ENCODE measurements at places on chromosomes 4 and X.
A peak's percentile ranks its signal among the peaks of the same experiment; 100 is the strongest.

DNA sequence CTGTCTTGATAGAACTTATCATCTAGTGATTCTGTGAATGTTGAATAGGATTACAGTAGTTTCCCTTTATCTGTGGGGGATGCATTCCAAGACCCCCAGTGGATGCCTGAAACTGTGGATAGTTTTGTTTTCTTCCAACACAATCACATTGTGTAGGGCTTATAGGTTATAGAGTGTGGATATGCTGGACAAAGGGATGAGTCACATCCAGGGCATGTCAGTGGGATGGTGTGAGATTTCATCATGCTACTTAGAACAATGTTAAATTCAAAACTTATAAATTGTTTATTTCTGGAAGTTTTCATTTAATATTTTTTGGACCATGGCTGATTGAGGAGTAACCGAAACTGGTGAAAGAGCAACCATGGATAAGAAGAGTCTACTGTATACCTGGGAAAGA is 432.3 kb upstream of the ATOH1 start:
- no peak for DNase-seq

- DNase-seq = no peak
These were observed 60.3 kb downstream of the DLG3 start for GRCh38 chrX:70504772-70505450.

DNA sequence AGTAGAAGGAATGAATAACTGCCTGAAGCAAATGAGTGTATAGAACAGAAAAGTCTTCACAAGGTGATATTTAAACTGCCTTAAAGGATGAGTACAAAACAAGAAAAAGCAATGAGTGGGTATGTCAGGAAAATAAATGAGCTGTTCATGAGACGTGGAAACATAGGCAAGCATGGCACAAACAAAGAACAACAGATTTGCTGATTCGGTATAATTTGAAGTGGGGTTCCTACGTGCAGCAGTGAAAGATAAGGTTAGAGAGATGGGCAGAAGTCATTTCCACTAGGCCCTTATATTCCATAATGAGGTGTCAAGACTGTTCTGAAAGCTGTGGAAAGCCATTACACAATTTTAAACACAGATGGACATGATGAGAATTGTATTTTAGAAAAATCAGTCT is 506.6 kb downstream of the KLHL13 start:
- no peak for DNase-seq

- peak; percentile 5 for DNase-seq
These were observed 1176.7 kb downstream of the NLGN4X start for GRCh38 chrX:5051831-5052491.

GRCh38 chrX:40573763-40574162 is 7.0 kb upstream of the ATP6AP2 start:
- no peak for DNase-seq

- DNase-seq = no peak
These were observed 103.0 kb upstream of the ENPP6 start for GRCh38 chr4:184320631-184321030.

- no peak for DNase-seq
These were observed 23.4 kb upstream of the SEC24B start for GRCh38 chr4:109410226-109410625.

GRCh38 chr4:155899891-155900290 is 3.6 kb upstream of the TDO2 start:
- no peak for DNase-seq

DNA sequence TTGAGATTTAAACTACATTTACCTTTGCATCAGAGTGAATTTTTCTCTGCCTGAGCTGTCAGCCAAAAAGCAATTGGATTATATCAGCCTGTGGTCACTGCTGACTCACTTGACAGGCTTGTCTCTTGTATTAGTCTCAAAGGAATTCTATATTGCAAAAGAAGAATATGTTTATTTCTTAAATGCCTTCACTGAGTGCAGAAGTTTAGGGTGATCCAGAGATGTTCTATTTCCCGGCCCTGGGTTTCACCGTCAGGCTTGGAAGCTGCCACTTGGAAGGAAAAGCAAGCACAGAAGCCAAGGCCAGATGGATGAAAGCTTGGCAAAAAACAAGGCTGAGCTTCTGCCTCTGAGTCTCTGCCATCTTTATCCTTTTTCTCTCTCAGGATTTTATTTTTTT is 80.9 kb downstream of the FAM114A1 start:
- DNase-seq = no peak

DNA sequence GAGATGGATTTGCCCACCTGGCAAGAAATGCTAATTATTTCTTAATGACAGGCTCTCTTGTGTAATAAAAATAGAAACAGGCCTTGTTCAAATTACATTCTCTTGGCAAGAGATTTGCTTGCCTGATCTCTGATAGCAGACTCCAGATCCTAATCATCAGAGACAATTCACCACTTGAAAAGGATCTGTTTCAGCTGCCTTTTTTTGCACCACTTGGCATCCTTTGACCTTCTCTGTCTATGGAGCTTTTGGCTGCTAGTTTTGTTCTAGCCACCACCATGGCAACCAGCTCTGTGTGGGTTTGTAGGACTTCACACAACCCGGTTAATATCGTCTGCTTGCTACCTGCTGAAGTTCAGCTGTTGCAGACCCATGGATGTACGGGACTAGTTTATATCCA is 241.1 kb upstream of the TLL1 start:
- DNase-seq = no peak

DNA sequence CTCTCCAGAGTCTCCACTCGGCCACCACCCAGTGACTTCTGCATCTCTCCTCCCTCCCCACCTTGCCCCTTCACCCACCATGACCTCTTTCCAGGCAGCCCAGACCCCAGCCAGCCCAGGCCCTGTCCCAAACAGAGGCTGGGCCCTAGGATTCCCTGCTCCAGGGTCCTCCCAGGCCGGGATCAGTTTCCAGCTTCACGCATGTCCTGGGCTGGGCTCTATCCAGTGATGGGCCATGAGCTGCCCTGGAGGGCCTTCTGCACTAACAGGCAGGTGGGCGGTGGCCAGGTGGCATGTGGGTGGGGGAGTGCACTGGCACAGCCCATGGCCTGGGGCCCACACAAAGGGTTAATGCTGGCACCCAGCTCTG is 20.4 kb upstream of the ADD1 start:
- no peak for DNase-seq

- DNase-seq = no peak
These were observed 13.6 kb downstream of the C4orf36 start for GRCh38 chr4:86878640-86879039.

DNA sequence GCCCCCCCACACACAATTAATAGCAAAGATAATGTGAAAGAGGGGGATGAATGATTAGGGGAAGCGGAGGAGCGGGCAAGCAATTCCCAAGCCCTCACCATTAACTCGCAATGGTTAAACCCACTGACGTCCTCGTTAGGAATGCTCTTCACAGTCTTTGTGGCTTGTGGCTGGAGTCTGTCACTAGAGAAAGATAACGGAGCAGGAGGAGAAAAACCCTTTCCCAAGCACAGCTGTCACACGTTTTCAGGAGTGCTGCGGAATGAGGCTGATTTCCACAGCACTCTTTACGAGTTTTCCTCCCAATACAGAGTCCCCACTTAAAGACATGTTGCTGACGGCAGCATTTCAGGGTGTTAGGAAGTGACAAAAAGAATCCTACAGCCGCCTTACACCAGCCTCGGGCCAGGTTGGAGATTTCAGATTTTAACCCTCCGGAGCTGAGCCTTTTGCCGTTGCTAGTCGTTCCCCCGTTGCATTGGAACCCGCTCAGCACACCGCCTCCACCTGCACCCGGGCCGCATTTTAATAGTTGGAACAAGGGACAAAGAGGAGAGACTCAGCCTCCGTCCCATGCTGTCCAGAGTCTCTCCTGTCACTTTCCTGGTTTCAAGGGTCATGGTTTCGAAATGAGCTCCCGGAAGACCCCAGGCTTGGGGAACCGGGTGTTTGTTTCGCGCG is 92.2 kb downstream of the GEMIN8 start:
- peak; percentile 30 for DNase-seq

GRCh38 chrX:7941390-7942042 is 14.3 kb upstream of the PNPLA4 start:
- no peak for DNase-seq

- DNase-seq = no peak
These were observed 344.2 kb downstream of the CBLL2 start for GRCh38 chrX:22616867-22617266.

- DNase-seq = no peak
These were observed 205.7 kb upstream of the BCOR start for GRCh38 chrX:40303256-40304077.

- no peak for DNase-seq
These were observed 21.9 kb downstream of the POU3F4 start for GRCh38 chrX:83529950-83530349.

DNA sequence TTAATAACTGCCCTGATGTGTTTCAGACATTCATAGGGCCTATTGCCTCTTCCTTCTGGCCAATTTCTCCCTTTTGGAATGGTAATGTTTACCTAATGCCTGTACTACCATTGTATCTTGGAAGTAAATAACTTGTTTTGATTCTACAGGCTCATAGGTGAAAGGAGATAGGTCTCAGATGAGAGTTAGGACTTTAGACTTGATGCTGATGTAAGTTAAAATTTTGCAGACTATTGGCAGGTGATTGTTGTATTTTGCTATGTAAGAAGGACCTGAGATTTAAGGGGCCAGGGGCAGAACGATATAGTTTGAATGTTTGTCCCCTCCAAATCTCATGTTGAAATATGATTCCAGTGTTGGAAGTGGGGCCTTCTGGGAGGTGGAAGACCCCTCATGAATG is 215.5 kb downstream of the SLC39A8 start:
- no peak for DNase-seq

- no peak for DNase-seq
These were observed 36.1 kb downstream of the ZNF41 start for GRCh38 chrX:47446971-47447370.

DNA sequence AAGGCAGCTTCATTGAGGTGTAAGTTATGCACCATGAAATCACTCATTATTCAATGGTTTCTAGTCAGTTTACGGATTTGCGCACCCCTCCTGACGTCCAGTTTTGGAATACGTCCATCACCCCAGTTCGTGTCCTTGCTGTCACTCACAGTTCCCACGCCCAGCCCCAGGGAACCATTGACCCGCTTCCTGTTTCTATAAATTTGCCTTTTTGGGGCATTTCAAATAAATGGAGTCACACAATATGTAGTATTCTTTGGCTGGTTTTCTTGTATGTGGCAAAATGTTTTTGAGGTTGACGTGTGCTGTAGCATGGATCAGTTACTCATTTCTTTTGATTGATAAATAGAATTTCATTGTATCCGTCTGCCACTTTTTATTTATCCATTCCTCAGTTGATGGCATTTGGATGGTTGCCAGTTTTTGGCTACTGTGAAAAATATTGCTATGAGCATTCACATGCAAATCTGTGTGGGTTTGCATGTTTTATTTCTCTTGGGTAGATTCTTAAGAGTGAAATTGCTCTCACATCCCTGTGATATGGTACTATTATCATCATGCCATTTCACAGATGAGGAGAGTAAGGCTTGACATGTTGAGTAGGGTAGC is 18.4 kb upstream of the SORCS2 start:
- no peak for DNase-seq

- DNase-seq = no peak
These were observed 75.1 kb upstream of the MCF2 start for GRCh38 chrX:139783030-139783429.

GRCh38 chr4:146927695-146928094 is 18.0 kb downstream of the TTC29 start:
- DNase-seq = no peak

GRCh38 chr4:60396341-60397049 is 803.6 kb upstream of the ADGRL3 start:
- DNase-seq = no peak

GRCh38 chr4:162164906-162165510 is 1.2 kb upstream of the FSTL5 start:
- no peak for DNase-seq

- no peak for DNase-seq
These were observed 120.6 kb upstream of the TBC1D9 start for GRCh38 chr4:140876615-140877364.

DNA sequence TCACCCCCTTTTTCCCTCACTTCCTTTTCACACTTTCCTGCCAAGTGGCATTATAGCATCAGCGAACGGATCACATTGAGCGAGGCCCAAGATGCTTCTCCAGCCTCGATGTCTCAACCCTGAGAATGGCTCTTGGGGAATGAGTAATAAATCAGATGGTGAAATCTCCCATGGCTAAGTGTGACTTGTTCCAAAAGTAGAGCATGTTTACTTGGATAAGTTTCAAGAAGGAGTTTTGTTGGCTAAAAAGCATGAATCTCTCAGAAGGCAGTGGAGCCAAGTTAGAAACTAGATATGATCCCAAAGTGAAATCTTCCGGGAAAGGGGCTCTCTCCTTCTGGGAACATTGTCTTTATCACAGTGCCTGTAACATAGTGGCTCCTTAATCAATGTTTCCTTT is 316.3 kb downstream of the CAMK2D start:
- DNase-seq = no peak

GRCh38 chrX:40299641-40300046 is 201.9 kb upstream of the BCOR start:
- no peak for DNase-seq

DNA sequence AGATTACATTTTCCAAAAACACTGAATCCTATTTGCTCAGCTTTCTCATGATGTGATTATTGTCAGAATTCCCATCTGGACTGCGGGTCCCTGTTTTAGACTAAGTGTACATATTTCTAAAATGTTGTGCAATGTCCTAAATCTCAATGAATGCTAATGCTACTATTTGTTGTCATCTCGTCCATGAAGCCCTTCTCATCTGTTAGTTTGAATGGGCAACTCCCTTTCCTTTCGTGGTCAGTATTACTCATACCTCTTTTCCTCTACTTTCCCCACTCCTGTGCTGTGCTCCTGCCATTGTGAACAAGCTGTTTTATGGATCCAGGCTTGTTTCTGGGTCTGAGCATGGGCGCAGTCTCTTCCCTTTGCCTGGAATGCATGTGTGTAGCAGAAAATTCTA is 91.0 kb downstream of the MID1 start:
- no peak for DNase-seq

DNA sequence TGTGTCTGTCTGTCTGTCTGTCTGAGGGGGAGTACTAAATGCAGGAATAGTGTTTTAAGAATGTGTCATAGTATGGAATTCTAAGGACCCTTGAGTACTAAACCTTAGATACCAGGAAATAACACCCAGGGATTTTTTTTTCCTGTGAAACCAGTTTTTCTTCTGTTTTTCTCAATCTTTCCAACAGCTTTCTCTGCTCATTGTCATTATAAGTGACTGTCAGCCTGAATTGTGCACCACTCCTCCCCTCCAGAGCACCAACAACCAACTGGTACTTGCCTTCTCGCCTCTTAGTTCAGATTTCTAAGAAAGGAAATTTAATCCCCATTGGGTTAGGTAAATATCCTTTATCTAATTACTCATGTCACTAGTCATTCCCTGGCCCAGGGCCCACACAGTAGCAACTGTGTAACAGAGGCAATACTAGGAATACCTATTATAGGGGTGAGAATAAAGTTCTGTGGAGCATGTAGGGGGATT is 320.6 kb downstream of the ADGRL3 start:
- DNase-seq = no peak

GRCh38 chrX:45238489-45238888 is 37.8 kb upstream of the DIPK2B start:
- no peak for DNase-seq

GRCh38 chrX:104428231-104428630 is 137.8 kb upstream of the IL1RAPL2 start:
- no peak for DNase-seq

GRCh38 chrX:134172588-134173259 is 64.3 kb upstream of the CCDC160 start:
- no peak for DNase-seq

- DNase-seq = no peak
These were observed 97.9 kb downstream of the CPZ start for GRCh38 chr4:8690216-8691150.

GRCh38 chrX:57675320-57675719 is 4.7 kb downstream of the NLRP2B start:
- no peak for DNase-seq

GRCh38 chrX:7580127-7580526 is 262.8 kb upstream of the VCX start:
- no peak for DNase-seq
